ENCODE measurements at places on chromosomes 3 and 15. TPM values are rescaled to one million over a fixed set of nuclear protein-coding genes. Genes with fewer than 3 reads are reported as not detected.

CXCR6 gene
- 2.5 TPM for total RNA-seq

CASR gene
- not detected for total RNA-seq

ALDH1L1 gene
- total RNA-seq = 7.0 TPM

RASL12 gene
- 3.2 TPM for total RNA-seq

MYL3 gene
- total RNA-seq = not detected

GOLGA6A gene
- total RNA-seq = not detected
